Lower leg skin (tissue), 4 donors: ENCODE measurements at places on chromosomes 16 and 17.

DNA sequence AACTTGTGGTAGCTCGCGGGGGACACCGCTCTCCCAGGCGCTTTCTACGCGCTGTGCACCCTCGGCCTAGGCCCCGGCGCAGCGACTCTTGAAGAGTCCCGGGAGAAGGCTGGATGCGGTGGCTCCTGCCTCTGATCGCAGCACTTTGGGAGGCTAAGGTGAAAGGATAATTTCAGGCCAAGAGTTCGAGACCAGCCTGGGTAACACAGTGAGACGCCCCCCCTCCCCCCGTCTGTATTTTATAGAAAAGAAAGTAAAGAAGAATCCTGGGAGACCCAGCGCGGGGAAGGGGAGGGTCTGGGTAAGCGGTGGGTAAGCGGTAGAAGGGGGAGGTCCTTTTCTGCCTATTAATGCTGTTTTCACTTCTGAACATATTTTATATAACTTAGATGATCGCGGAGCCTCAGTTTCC is 486 bp upstream of the PLLP start:
- no peak for DNase-seq

GRCh38 chr16:71568551-71568950 is 8.3 kb downstream of the TAT start:
- no peak for DNase-seq

DNA sequence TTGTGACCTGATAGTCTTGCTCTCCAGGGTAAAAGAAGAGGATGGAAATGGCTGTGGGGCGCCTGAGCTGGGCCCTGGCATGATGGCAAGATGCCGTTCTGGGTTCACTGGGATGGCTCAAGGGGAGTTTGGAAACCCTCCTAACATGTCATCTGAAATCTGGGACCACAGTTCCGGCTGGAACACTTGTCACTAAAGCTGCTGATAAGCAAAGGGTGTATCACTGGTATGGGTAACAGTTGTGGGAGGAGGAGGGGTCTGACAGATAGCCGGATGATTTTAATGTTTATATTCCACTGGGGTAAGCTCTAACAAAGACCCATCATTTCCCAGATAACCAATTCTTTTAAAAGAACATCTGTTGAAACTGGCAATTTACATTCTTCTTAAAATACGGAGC is 390.2 kb downstream of the WWOX start:
- DNase-seq = no peak

- no peak for DNase-seq
Observed at GRCh38 chr17:45306623-45307022, 10.2 kb downstream of the MAP3K14 start.

DNA sequence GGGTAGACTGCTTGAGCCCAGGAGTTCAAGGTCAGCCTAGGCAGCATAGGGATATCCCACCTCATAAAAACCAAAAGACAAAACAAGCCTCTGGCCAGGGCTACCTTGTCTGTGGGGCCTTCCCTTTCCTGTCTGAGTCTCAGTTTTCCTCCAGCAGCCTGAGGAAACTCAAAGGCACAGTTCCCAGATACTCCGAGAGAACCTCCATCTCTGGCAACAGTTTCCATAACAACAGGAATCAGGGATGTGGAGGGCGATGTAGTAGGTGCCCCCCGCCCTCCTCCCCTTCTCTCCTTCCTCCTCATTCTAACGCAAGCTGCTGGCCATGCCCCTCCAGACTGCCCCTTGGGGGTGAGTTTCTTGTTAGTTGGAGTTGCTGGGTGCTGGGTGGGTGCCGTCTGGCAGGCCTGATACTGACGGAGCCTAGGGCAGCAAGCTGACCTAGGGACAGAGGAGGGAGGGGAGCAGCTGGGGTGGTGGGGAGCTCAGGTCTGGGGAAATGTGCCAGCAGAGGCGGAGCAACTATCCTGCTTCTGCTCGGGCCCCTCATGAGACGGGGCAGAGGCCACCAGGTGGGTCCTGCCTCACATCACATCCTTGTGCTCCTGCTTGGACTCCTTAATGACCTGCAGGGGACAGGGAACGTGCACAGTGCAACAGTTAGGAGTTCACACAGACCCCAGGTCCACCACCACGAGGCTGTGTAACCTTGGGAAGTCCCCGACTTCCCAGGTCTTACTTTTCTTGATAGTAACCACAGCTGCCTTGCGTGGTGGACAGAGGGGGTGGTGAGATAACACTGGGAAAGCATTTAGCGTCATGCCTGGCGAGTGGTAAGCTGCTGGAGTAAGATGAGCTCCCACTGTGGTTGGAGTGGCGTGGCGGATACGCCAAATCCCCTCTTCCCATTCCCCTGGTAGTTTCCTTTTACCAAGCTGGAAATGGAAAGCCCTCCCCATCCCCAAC is 7.8 kb upstream of the EFTUD2 start:
- no peak for DNase-seq

GRCh38 chr17:67246653-67247415 is 1.8 kb upstream of the HELZ start:
- DNase-seq = peak; percentile 87

DNA sequence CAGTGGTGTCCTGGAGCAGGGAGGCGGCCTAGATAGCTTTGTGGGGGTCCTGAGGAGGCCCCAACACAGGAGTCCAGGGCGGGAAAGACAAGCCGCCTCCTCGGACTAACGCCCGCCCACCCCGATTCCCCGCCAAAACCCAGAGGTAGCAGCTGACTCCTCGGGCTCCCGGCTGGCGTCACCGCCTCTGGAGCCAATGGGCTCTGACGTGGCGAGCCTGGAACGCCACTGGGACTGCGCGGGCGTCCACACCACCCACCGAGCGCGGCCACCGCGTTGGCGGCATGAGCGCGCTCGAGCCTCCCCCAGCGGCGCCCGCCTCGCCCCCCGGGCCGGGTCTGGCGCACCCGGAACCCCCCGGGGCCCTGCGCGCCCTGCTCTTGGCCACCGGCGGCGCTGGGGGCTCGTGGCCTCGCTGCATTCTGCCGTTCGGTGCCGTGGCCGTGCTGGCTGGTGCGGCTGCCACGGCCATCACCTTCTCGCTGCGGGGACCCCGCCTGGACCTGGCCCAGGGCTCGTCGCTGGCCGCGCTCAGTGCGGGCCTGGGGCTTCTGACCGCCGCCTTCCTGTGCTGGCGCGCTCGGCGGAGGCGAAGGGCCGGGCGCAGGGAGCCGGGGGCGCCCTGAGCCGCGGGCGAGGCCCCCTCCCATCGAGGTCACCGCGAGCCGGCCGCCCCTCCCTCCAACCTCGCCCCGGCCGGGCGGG is 3.4 kb upstream of the NTN3 start:
- DNase-seq = peak; percentile 97

DNA sequence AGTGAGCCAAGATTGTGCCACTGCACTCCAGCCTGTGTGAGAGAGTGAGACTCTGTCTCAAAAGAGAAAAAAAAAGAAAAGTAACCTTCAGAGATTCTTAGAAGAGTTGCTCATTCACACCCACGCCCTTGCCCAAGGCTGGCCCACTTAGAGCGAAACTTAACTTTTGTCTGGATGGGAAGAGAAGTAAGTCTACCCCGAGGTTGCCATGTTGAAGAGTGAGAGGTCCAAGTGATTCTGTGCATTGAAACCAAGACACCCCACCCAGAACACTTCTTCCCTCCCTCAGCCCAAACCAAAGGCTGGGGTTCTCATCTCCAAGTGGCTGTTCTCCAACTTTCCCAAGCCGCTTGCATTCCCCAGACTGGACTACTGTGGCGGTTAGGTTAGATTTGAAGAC is 2.4 kb upstream of the CISD3 start:
- no peak for DNase-seq

DNA sequence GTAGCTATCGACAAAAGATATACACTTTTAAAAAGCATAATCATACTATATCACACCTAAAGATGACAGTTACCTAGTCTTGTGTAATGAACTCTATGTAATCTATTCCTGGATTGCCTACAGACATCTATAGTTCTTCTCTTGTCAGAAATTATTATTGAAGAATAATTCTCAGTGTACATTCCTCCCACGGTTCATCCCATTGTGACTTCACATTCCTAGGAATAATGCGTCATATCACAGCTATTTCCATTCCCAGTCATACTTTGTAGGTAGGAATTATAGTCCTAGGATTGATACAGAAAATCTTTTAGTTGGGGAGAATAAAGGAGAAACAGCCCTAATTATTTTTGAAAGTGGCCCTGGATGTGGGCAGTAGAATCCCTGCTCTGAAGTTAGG is 44.0 kb upstream of the ABCC11 start:
- no peak for DNase-seq

DNA sequence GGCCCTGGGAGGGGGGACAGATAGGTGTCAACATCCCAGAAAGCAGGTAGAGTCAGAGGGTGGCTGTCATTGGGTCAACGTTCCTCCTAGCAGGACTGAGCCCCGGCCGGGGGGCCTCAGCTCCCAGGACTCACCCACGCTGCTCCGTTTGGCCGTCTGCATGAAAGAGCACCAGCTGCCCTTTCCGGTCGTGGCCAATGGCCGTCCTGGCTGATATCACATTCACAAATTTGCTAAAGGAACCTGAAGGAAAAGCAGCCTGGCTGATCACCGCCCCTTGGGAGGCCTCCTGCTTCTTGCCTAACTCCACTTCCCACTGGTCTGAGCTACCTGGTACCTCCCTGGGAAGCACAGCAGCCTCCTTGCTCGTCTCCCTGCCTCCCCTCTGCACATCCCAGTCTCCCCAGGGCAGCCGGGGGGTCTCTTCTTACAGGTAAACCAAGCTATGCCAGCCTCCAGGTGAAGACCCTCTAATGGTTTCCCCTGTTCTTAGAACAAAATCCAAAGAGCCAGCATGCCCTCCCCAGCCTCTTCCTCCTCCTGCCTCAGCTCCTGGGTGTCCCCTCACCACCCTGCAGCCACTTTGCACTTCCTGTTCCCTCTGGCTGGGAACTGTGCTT is 3.4 kb downstream of the NAGPA start:
- no peak for DNase-seq

GRCh38 chr17:67043283-67043682 is 1.1 kb upstream of the CACNG1 start:
- no peak for DNase-seq

- DNase-seq = no peak
Observed at GRCh38 chr16:53159781-53160436, 105.1 kb downstream of the CHD9 start.

GRCh38 chr17:72516772-72517399 is 396.1 kb downstream of the SOX9 start:
- no peak for DNase-seq

DNA sequence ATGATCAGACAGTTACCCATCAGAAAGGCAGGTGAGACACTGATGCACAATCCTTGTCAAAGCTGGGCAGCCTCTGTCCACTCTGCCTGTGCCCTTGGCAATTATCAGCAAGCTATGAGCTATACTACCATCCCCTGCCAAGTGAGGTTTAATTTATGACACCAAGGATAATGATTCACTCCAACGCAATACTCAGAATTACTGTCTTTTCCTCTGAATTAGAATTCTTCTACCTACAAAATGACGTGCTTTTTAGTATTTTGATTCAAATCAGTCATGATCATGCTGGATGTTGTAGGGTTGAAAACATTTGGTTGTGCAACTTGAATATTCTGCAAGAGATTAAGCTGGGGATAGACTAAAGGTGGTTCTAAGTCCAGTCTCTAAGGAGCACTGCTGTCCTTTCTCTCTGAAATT is 116.8 kb upstream of the SOX9 start:
- DNase-seq = no peak

GRCh38 chr16:83689385-83689831 is 118.4 kb upstream of the HSBP1 start:
- no peak for DNase-seq

DNA sequence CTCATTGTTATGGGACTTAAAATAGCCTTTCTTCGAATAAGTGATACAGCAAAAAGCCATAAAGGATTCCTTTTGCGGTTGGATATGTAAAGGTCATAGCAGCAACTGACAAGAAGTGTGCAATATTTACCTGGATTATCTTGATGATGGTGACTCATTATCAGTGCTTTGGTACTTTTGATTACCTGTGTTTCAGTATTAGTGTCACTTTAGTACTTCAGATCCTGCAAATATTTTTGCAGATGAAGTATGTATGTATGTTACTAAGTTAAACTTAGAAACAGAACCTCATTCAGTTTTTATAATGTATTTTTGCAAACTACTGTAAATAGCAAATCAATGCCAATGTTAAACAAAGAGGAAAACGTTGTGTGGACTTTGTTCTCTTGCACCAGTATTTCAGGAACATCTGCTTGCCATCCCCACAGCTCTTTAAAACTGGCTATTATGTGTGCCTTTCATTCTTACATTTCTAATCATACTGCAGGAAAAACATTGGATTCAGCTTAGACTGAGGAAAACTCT is 10.5 kb downstream of the CNEP1R1 start:
- no peak for DNase-seq

- no peak for DNase-seq
Observed at GRCh38 chr17:10337976-10338375, 34.8 kb downstream of the MYH13 start.

- DNase-seq = no peak
Observed at GRCh38 chr17:74623693-74624093, at the start of gene CD300E. CD300E (minus strand) TSS chr17:74623738; CDS start chr17:74623621, 117 bp downstream.

DNA sequence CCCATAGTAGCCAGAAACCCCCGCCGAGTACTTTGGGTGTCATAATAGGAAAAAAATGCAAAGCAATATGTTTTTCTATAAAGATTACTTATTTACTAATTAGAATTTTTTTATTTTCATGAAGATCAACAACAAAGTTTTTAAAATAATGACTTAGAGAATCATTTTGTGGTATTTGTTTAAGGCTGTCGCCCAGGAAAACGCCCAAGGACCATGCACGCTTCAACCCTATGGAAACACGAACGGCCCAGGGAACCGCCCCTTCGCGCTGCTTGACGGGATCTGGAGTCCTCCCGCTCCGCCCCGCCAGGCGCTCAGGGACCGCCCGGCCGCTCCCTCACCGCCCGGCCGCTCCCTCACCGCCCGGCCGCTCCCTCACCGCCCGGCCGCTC is 408 bp upstream of the KPNA2 start:
- peak; percentile 92 for DNase-seq

DNA sequence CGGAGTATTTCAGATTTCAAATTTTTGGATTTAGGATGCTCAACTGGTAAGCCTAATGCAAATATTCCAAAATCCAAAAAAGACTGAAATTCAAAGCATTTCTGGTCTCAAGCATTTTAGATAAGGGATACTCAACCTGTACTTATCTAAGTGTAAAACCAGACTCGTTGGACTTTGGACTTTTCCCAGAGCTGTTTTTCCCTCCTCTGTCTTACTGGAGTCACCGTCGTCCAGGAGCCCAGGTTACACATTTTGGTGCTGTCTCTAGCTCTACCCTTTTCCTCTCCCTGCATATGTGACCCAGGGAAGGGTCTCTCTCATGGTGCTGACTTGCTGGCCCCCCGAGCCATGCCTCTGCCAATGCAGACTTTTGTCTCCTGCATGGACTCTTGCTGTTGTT is 46.0 kb upstream of the MMP2 start:
- DNase-seq = no peak

DNA sequence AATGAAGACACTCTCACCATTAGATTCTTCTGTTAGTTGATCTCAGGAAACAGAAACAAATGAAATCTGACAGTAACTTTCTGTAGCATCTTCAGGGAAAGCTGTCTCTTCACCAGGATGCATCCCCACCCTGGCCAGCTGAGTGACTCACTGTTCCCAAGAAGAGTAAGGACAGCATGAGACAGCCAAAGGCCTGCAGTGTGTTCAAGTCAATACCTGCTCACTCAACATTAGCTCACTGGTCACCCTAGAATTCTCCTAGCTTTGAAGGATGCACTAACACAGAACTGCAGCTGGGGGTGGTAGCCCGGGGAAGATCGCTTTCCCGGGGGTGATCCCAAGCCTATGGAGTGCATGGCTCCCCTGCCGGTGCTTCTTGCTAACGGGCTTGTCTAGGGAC is 28.2 kb upstream of the CLEC18B start:
- no peak for DNase-seq
